Adrenal gland (tissue), 19 donors: ENCODE measurements at places on chromosomes 12 and 14. TPM values are rescaled to one million over a fixed set of nuclear protein-coding genes. Genes with fewer than 3 reads are reported as not detected.

Gene IL23A
- total RNA-seq: not detected

GRCh38 chr12:14892726-14893505 lies 7.3 kb upstream of the MGP start:
- no peaks in the 10 kb centered on the region for H3K36me3 ChIP-seq
- H3K4me3 ChIP-seq: no peak overlapping the region
- peaks cover 37% of the 10 kb centered on the region for H3K4me1 ChIP-seq

- peak; percentile 11 for DNase-seq
- H3K36me3 ChIP-seq: no peaks in the 10 kb centered on the region
- no peaks in the 10 kb centered on the region for H3K27me3 ChIP-seq
- no peak overlapping the region for H3K4me3 ChIP-seq
- H3K4me1 ChIP-seq: no peaks in the 10 kb centered on the region
Observed at GRCh38 chr14:32808644-32809043, 130.0 kb upstream of the NPAS3 start.

DNA sequence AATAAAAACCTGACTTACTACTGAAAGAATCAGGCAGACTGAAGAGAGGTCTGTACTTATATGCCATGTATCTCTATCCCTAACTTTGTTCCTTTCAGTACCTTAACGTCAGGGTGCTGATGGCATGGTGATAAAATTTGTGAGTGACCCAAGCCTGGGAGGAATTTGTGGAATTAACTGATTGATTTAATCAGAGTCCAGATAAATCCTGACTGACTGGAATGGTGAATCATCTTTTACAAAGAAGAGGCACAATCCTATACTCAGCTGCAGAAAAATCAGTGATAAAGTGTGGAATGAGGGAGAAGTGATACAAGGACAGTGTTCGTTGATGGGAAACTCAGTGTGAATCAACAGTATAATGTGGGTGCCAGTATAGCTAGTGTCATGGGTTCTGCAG lies 3.7 kb downstream of the TDG start:
- DNase-seq: no peak
- H3K4me1 ChIP-seq: peaks cover 26% of the 10 kb centered on the region
- H3K4me3 ChIP-seq: no peak overlapping the region
- H3K27ac ChIP-seq: peak overlapping the region; percentile 65
- no peaks in the 10 kb centered on the region for H3K27me3 ChIP-seq
- no peaks in the 10 kb centered on the region for H3K36me3 ChIP-seq

Gene STXBP6
- total RNA-seq: 0.67 TPM

Gene WBP11
- total RNA-seq: 66.3 TPM

DNA sequence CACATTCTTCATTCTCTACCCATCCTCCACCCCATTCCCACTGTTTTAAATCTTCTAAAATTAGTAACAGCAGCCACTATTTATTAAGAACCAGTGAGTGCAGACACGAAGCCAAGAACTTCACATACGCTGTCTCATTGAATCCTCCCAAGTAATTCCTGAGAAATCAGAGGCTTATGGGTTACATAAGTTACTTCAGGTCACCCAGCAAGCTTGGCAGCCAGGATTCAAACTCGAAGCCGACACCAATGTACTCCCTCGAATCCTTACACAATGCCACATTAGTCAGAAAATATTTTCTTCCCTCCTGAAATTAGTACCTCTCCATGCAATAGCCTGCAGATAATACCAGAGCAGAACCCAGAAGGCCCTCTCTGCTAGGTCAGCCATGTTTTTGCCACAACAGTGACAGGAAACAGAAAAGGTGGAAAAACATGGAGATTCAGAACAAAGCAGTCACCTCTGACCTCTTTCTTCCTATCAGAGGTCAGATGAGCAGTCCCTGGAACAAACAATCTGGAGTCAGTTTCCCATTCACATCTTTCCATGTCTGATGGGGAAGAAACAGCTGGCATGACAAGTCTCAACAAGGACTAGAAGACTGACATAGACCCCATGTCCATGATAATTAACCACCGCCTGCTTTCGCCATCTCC lies 16.4 kb downstream of the NID2 start:
- H3K4me3 ChIP-seq: no peak overlapping the region
- H3K27me3 ChIP-seq: no peaks in the 10 kb centered on the region
- DNase-seq: no peak
- peaks cover 5% of the 10 kb centered on the region for H3K4me1 ChIP-seq
- no peaks in the 10 kb centered on the region for H3K36me3 ChIP-seq

Gene PLBD1
- total RNA-seq: 7.7 TPM

DNA sequence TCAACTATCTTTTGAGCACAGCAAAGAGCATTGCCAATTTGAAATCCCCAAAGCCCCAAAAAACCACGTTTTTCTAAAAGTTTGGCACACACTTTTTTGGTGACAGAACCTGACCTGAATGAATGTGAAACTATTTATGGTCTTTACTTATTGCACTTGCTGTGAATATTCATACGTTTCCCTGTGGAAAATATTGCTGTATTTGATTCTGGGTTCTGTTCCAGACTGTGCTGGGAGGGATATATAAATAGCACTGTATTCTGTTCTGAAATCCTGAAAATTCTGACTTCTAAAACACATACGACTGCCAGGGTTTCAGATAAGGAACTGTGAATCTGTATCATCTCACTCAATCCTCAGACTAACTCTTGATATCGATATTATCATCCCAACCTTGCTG lies 35.1 kb downstream of the NR1H4 start:
- H3K36me3 ChIP-seq: no peaks in the 10 kb centered on the region
- no peak overlapping the region for H3K4me3 ChIP-seq
- peaks cover 12% of the 10 kb centered on the region for H3K4me1 ChIP-seq
- H3K27ac ChIP-seq: peak overlapping the region; percentile 58

Gene TAS2R30
- 2.7 TPM for total RNA-seq

GRCh38 chr12:52053536-52054209 lies 2.4 kb downstream of the NR4A1 start:
- no peaks in the 10 kb centered on the region for H3K27me3 ChIP-seq
- peak overlapping the region; percentile 98 for H3K27ac ChIP-seq
- no peak overlapping the region for H3K4me3 ChIP-seq
- peak; percentile 84 for DNase-seq
- no peaks in the 10 kb centered on the region for H3K36me3 ChIP-seq

GRCh38 chr12:4068981-4069669 lies 195.9 kb upstream of the PARP11 start:
- no peak for DNase-seq
- no peaks in the 10 kb centered on the region for H3K36me3 ChIP-seq

Gene RBP5
- total RNA-seq: 10.8 TPM

- no peaks in the 10 kb centered on the region for H3K36me3 ChIP-seq
- no peaks in the 10 kb centered on the region for H3K4me1 ChIP-seq
- no peak for DNase-seq
- H3K27me3 ChIP-seq: no peaks in the 10 kb centered on the region
- H3K27ac ChIP-seq: no peak overlapping the region
Observed at GRCh38 chr14:53273671-53274072, 120.5 kb upstream of the DDHD1 start.

DNA sequence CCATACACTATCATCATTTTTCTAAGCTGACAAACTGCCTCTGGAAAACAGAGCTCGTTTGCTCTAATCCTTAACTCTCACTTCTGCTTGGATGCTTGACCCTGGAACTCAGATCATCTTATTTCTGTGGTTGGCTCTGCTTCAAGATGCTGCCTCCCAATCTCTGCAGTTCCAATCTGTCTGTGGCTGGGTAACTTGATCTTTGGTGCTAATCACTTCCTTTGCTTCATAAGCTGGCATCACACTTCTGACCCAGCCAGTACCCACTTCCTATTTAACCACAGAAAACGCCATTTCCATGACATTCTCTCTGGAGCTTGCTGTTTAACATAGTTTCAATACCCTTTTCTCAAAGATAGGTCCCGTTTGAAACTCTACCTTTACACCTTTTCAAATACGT lies 254.2 kb downstream of the ACSS3 start:
- no peaks in the 10 kb centered on the region for H3K4me1 ChIP-seq
- no peak overlapping the region for H3K27ac ChIP-seq
- no peaks in the 10 kb centered on the region for H3K27me3 ChIP-seq
- H3K4me3 ChIP-seq: no peak overlapping the region
- H3K36me3 ChIP-seq: no peaks in the 10 kb centered on the region
- no peak for DNase-seq

DNA sequence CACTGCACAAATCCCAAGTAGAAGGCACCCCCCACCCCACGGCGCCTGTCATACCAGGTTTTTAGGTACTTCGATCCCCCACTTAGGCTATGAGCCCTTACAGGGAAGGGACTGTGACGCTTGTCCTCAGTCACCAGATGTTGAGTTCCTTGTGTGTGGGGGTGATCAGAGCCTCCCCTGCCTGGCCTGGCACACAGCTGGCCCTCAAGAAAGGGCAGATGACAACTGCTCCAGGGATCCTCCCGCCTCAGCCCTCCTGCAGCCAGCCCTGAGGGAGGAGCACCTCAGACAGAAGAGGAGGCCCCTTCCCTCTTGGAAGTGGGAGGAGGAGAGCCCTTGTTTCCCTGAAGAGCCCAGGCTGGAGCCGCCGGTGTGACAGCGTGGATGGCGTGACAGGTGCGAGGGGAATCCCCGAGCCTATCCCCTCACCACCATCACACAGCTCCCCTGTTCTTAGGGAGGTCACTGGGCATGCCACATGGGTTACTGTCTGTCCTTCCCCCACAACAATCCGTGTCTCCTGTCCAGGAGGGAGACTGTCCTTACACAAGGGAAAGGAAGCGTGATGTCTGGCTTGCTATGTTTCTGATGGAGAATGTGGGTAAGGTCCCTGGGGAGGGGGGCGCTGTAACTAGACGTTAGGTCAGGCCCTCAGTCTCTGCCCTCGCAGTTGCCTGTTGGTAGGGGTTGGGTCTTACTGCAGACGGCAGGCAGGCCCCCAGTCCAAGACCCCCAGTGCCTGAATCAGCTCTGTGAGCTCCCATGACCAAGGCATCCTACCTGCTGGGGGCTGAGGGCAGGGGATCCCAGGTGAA lies 31.4 kb downstream of the P2RX4 start:
- peak overlapping the region; percentile 72 for H3K27ac ChIP-seq
- H3K27me3 ChIP-seq: no peaks in the 10 kb centered on the region
- H3K4me1 ChIP-seq: no peaks in the 10 kb centered on the region
- H3K4me3 ChIP-seq: no peak overlapping the region
- no peak for DNase-seq

Gene SLC4A8
- total RNA-seq: 13.8 TPM

Gene GDF11
- 7.5 TPM for total RNA-seq

- DNase-seq: no peak
- H3K27ac ChIP-seq: no peak overlapping the region
Observed at GRCh38 chr12:89185181-89185580, 167.1 kb downstream of the DUSP6 start.

- no peak overlapping the region for H3K4me3 ChIP-seq
- H3K27ac ChIP-seq: no peak overlapping the region
- H3K36me3 ChIP-seq: no peaks in the 10 kb centered on the region
- no peaks in the 10 kb centered on the region for H3K27me3 ChIP-seq
Observed at GRCh38 chr12:77947746-77948145, 117.1 kb downstream of the NAV3 start.

Gene FBLN5
- 65.3 TPM for total RNA-seq

- no peaks in the 10 kb centered on the region for H3K27me3 ChIP-seq
- no peaks in the 10 kb centered on the region for H3K4me1 ChIP-seq
- no peak overlapping the region for H3K27ac ChIP-seq
- H3K36me3 ChIP-seq: no peaks in the 10 kb centered on the region
- DNase-seq: no peak
- H3K4me3 ChIP-seq: no peak overlapping the region
Observed at GRCh38 chr12:115257791-115258190, 573.8 kb upstream of the TBX3 start.

DNA sequence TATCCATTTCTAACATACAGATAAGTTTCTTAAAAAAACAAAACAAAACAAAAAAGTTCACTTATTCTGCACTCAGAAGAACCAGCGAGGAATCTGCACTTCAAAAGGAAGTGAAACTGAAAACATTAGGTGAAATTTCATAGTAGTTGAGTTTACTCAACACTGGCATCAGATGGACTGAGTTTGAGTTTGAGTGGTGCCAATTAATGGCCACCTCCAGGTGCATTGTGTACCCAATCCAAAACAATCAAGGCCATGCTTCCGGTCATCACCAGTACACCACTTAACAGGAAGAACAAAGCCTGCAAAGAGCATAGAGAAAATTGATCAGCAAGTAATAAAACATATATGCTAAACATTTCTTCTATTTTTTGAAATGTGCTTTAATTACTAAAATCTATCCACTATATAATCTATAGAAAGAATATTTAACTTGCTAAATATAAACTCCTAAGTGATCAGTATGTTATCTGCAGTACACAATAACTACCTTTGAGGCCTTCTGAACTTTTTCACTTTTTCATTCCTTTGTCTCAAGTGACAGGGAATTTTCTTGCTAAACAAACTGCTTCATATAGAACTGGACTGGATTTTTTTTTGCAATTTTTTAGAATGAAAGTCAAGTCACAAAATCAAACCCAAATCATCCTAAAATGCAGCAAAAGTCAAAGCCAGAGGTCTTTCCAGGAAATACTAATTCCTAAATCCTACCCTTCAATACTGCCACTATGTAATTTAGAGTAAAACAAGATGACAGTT lies 11.5 kb downstream of the SLC38A2 start:
- no peak for DNase-seq
- H3K27me3 ChIP-seq: no peaks in the 10 kb centered on the region
- no peak overlapping the region for H3K27ac ChIP-seq
- peaks cover 28% of the 10 kb centered on the region for H3K4me1 ChIP-seq
- no peak overlapping the region for H3K4me3 ChIP-seq

- H3K36me3 ChIP-seq: no peaks in the 10 kb centered on the region
- peak overlapping the region; percentile 35 for H3K27ac ChIP-seq
- H3K4me3 ChIP-seq: no peak overlapping the region
- peaks cover 17% of the 10 kb centered on the region for H3K4me1 ChIP-seq
- DNase-seq: peak; percentile 77
Observed at GRCh38 chr12:6280053-6280469, 30.4 kb upstream of the PLEKHG6 start.

GRCh38 chr12:48956279-48957140 lies 777 bp downstream of the ARF3 start:
- no peaks in the 10 kb centered on the region for H3K27me3 ChIP-seq
- H3K36me3 ChIP-seq: peaks cover 9% of the 10 kb centered on the region
- DNase-seq: peak; percentile 96
- peak overlapping the region; percentile 96 for H3K4me3 ChIP-seq
- peaks cover 14% of the 10 kb centered on the region for H3K4me1 ChIP-seq
- peak overlapping the region; percentile 86 for H3K27ac ChIP-seq

Gene LIN7A
- total RNA-seq: 2.7 TPM
